ENCODE measurements at places on chromosomes 5 and 9.
A peak's percentile ranks its signal among the peaks of the same experiment; 100 is the strongest.

DNA sequence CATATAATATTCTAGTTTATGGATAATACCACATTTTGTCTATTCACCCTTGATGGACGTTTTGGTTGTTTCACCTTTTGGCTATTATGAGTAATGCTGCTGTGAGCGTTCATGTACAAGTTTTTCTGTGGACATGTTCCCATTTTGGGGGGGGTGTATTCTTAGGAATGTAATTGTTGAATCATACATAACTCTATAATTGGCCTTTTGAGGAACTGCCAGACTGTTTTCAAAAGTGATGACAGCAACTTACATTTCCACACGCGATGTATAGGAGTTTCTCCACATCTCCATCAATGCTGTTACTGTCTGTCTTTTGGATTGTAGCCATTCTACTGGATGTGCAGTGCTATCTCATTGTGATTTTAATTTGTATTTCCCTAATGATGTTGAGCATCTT is 69.8 kb downstream of the SLC46A2 start:
- DNase-seq = no peak

GRCh38 chr9:83669067-83669466 is 38.7 kb downstream of the UBQLN1 start:
- DNase-seq = no peak

DNA sequence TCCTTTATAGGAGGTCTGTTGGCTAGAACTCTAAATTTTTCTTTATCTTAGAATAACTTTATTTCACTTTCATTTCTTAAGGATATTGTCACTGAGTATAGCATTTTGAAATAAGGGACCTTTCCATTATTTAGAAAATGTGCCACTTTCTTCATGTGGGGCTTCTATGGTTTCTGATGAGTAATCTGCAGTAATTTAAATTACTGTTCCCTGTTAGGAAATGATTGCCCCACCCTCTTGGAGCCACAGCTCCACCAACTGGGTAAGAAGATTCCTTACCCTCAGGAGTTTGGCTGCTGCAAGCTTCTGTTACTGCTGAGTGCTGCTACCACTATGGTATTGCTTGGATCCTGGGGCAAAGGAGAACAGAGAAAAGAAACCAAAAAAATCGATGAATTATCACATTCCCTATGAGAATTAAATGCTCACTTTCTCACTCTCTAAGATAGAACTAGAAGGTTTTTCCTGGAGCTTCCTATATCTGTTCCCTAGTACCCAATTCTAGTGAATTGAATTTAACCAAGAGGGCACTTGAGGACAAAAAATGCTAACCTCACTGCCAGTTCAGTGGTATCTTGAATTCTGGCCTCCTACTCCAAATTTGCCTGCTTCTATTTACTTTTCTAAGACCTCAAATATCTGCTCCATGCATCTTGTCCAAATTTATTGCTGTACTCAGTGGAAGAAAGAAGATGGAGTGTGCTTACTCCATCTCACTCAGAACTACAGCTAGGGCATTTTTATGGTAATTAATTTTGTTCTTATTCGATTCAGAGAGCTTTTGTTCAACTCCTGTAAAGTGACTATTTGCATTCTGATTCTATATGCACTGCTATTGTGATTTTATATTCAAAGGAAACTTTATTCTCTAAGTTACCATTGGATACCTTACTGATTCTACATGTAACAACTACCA is 2111.3 kb downstream of the MAT2B start:
- no peak for DNase-seq

- peak; percentile 50 for DNase-seq
Observed at GRCh38 chr5:150488519-150489359, 19.2 kb upstream of the NDST1 start.

DNA sequence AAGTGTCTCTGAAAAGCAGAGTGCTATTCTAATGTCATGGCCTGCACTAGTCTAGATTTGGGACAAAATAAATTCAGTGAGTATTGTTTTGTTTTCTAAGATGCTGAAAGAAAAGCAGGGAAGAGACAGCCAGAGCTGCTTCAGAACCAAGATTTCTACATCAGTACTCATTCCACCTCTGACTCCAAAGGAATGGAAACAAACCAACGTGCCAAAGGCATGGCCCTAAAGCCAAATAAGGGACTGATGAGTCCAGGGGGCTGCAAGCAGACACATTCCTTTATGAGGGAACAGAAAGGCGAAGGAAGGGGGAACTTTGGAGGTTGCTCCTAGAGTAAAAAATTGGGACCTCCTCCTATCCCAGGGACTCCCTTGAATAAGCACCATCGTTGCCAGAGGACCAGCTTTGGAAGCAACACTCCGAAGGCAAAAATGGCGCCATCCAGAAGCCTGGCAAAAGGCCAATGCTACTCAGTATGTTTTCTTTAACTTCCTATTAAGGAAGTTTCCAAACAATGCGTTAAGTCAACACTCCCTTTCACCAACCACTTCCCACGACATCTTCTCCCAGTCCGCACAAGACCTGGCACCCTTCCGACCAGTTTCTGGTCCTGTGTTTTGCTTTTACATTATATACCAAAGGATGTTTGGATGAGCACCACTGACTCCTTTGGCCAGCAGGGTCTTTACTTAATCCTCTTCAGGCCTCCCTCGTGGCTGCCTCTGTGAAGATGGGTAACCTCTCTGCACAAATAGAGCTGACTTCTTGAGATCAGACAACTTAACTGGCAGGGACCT is 31.6 kb downstream of the ADAM19 start:
- DNase-seq = no peak

DNA sequence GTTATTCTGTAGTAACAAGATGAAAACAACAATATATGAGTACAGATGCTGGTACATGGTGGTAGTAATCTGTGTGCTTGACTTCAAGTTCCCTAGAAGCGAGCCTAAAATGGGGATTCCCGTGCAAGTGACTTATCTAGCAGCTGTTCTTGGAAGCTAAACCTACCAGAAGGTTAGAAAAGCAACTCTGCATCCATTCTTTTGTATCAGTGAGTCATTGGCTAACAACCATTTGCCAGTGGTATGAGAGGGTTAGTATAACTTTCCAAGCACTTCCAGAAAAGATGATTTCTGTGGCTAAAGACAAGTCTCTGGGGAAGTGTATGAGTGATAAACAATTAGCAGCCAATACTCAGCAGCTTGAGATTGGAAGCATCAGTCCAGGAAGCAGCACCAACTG is 787.7 kb upstream of the CDH6 start:
- DNase-seq = no peak

GRCh38 chr9:78437806-78438205 is 140.9 kb downstream of the PSAT1 start:
- DNase-seq = no peak

DNA sequence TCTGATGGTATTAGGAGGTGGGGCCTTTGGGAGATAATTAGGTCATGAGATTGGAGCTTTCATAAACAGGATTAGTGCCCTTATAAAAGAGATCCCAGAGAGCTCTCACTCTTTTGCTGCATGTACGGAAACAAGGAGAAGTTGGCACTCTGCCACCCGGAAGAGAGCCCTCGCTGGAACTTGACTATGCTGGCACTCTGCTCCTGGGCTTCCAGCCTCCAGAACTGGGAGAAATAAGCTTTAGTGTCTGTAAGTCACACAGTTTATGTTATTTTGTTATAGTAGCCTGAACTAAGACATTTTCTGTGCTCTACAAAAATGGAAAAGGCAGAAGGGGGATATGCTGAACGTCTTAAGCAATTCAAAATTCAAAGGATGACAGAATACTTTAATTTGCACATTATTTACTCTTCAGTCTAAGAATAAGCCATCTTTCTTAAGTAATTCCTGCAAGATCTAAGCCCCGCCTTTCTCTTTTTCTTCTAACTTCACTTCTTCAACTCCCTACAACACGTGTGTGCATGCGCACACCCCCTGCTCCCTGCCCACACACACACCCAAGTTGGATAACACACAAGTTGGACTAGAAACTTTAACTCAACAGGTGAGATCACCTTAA is 17.3 kb downstream of the NFIB start:
- no peak for DNase-seq

DNA sequence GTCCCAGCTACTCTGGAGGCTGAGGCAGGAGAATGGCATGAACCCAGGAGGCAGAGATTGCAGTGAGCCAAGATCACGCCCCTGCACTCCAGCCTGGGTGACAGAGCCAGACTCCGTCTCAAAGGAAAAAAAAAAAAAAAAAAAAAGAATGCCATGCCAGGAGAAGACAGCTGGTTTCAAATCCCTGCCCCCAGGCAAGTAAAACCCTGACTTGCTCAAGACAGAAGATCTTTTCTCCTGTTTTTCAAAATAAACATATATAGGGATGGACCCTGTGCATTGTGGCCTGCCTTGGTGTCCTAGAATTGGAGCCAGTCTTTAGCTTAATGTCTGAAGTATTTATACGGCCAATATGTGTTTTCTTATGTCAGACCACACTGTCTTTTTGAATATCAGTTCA is 177.1 kb downstream of the NR3C1 start:
- DNase-seq = no peak

- no peak for DNase-seq
Observed at GRCh38 chr9:113356686-113357292, 7.4 kb downstream of the BSPRY start.

GRCh38 chr9:126147936-126148870 is 178.4 kb upstream of the MVB12B start:
- no peak for DNase-seq

DNA sequence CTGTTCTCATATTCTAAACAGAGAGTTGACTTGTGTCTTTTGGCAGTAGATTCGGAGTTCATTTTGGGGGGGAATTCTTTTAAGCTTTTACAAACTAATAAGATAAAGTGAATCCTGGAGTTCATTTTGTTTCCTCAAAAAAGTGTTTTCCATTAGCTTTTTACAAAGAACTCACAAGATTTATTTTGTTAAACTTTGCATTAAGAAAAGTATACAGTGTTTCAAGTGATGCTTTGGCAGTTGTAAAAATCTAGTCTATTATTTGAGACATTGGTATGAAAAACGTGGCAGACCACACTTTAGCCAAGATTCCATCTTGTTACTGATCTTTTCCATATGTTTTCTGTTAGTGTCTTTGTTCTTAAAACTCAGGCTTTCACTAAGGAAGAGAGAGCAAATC is 1.2 kb upstream of the OMD start:
- no peak for DNase-seq

DNA sequence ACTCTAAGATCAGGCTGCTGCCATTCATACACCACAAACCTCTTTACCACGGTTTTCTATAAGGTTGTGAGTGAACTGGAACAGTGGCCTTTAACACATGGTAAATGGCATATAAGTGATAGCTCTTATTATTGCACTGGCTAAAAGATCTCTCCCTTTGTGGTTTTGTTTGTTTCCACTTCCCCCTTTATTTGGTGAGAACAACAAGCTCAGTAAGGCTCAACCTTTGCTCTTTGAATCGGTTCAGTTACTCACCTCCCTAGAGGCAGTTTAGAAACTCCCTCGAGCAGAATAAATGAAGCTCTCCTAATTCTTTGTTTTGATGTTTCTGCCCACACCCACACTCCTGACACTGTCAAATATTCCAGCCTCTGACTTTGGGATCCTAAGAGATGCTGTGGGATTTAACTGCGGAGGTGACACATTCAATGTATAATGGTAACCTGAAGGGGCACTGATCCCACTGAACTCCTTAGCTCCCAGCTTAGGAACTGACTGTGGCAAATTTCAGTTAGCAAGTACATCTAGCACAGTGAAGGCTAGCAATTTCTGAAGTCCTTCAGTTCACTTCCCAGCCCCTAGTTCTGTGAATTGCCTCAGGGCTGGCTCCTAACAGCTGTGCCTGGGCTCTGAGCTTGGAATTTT is 22.5 kb upstream of the RAD23B start:
- DNase-seq = no peak

DNA sequence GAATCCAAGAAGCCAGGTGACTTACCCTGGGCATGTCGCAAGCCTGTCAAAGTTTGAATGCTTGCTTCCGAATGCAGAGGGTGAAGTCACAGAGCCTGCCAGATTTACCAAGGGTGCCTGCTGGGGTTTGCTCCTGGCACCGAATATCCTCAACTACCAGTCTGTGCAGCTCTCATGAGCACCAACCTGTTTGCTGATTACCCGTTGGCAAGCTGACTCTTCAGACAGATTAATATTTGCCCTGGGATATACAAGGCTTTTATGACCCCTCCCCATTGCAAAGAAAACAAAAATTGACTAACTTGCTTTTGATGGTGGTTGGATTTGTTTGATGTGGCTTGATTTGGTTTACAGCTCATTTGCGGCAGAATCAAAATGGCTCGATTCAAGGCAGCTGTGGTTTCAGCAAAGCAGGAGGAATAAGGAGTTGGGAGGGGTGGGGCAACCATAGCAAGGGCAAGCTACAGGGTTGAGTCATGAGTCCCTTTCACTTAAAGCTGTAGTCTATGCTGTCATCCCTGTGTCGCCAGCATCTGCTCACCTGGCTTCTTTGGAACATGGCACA is 82.3 kb upstream of the AGXT2 start:
- DNase-seq = no peak

- DNase-seq = no peak
Observed at GRCh38 chr5:122723606-122724352, 51.1 kb upstream of the SNX2 start.

DNA sequence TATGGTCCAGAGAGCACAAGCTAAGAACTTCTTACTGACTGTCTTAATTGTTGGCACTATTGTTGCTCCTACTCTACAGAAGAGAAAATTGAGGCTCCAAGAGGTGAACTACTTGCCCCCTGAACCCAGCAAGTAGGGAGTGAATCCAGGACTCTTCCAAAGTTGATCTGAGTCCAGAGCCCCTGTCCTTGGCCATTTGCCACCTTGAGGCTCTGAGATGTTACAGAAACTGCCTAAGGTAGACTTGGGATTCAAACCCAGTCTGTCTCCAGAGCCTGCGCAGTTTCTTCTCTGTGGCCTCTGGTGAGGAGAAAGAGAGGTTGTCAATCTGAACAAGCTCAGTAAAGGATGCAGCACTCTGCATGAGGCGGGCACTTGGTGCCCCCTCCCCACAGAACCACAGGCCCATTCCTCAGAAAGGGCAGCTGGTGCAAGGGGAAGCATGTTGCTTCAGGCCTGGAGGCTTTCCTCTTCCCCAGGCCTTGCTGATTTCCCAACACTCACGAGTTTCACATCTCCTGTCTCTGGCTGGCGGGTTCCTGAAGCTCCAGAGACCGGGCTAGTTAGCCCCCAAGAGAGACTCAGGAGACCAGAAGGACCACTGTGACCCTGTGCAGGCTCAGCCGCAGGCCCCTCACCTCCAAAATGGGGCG is 2.9 kb upstream of the LCP2 start:
- DNase-seq = no peak

- no peak for DNase-seq
Observed at GRCh38 chr5:19795218-19795617, 192.8 kb downstream of the CDH18 start.

DNA sequence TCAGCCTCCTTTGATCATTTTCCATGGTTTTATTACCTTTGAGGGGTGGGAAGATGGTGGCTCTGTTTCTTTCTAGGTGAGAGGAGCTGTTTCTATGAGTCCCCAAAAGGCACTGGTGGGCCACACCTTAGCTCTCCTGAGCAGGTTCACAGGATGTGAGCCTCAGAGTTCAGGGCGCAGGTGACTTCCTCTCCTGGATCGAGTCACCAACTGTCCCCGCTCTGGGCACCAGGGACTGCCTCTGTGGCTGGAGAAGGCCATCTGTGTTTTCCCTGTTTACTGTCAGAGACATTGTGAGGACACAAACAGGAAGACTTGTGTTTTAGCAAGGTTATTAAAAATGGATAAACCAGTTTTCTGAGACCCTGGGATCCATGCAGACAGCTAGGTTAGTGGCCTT is 68.5 kb downstream of the IL31RA start:
- no peak for DNase-seq

GRCh38 chr5:11037941-11038340 is 276.9 kb upstream of the DAP start:
- no peak for DNase-seq

Measured in bone marrow (tissue), 2 donors.